ENCODE measurements at places on chromosomes 16 and 17.

GRCh38 chr16:70750893-70751467, 50.0 kb downstream of the VAC14 start:
- DNase-seq, result no peak

GRCh38 chr16:17724242-17724898, 253.6 kb upstream of the XYLT1 start:
- no peak for DNase-seq

DNA sequence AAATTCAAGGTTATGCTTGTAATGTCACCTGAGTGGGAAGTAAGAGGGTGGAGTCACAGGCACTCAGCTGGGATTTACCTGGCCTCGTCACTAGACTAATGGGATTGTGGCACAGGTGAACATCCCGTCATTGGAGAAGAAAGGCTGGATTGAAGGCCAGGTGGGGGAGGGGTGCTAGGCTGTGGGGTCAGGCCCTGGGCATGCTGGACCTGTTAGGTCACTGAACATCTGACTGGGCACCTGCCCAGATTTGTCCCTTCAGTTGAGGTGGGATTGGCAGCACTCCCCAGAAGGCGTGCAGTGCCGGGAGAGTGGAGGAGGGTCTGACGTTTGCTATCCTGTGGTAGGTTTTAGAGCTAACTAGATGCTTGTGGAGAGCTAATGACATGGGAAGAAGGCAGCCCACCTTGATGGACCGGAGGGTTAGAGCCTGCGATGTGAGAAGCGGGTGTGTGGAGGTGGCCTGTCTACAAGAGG, 161.5 kb upstream of the ZNF267 start:
- DNase-seq, result no peak

GRCh38 chr17:10713318-10713717, 15.9 kb downstream of the ADPRM start:
- DNase-seq, result no peak

- DNase-seq, result no peak
Measured at GRCh38 chr16:63241497-63242028, 1205.3 kb upstream of the CDH8 start.

- DNase-seq, result no peak
Measured at GRCh38 chr16:87533061-87533460, 40.2 kb upstream of the ZCCHC14 start.

DNA sequence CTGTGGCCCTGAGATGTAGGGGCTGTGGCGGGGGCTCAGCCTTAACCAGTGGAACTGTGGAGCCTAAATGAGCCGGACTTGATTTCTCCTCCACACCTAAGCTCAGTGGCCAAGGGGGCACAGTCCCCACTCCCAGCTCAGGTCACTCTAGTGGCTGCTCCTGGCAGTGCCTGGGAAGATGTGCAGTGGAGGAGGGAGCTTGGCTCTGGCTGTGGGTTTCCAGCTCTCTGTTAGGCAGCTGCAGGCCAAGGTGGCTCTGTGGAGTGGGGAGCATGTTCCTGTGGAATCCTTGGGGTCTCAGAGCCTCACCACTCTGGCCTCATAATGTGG, 76.3 kb downstream of the AMFR start:
- DNase-seq, result no peak

DNA sequence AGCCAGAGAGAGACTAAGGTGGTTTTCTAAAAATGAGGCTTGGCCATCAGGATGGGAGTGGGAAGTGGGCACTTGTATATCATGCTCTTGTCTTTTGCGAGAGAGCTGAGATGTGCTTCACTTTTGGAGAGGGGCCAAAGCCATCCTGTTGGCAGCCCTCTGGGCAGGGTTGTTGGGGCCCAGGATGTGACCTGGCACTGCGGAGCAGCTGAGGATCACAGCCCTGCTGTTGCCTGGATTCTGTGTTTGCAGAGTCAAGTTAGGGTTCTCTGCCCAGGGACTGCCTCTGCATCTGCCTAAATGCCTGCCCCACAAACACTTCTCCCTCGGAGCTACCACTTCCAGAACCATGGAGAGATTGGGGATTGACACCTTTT, 71.2 kb downstream of the PLD6 start:
- no peak for DNase-seq

GRCh38 chr16:88886420-88886844, 20.0 kb upstream of the PABPN1L start:
- no peak for DNase-seq

DNA sequence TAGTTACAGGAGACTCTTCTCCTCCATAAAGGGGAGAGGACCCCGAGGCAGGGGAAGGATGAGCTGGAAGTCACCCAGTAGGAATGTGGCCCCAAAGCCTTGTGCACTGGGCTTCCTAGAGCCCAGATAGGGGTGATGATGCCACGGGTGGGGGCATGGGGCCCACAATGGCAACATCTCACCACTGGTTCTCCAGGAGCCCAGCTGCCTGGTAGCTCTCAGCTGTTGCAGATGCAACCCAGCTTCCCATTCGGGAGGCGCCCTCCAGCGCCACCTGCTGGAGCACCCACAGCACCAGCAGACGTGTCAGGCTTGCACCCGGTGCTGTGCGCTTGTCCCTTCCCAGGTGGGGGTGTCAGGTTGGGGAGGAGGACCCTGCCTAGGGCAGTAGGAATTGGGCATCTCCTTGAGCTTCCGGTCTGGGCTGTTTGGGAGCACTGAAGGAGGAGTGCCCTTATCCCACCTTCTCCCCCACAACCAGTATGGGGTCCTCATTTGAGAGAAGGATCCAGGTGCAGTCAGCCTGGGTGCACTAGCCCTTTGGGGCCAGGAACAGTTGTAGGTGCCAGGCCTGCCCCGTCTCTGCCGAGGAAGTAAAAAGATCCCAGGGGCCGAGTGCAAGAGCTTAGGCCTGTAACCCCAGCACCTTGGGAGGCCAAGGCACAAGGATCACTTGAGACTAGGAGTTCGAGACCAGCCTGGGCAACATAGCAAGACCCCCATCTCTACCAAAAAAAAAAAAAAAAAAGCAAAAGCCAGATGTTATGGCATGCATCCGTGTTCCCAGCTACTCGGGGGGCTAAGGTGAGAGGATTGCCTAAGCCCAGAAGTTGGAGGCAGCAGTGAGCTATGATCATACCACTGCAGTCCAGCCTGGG, 14.4 kb downstream of the CDIPT start:
- peak; percentile 43 for DNase-seq
